Right cardiac atrium (tissue), 5 donors: ENCODE measurements at places on chromosomes 1 and 21. TPM values are rescaled to one million over a fixed set of nuclear protein-coding genes. Genes with fewer than 3 reads are reported as not detected.
A peak's percentile ranks its signal among the peaks of the same experiment; 100 is the strongest.

DNA sequence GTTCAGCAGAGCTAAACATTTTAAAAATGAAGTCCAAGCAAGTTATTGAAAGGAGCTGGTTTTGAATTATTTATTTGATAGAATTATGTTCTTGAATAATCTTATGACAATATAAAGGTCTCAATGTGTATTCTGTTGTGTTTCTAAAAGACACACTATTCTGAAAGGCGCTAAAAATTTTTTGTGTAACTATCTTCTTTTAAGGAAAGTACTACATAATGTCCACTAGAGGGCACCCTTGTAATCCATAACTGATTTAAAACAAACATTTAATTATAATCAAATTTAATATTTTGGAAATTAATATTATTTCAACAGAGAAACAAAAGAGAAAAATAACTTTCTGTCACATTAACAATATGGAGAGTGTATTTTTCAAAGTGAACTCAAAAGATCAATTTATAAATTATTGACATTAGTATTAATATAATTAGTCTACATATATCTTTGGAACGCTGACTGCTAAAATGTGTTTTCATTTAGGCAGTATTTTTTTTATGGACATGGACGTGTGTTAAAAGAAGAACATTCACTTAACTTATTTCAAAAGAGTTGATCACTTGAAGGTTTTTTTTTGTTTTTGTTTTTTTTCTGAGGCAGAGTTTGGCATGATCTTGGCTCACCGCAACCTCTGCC, 248.4 kb downstream of the DENND1B start:
- DNase-seq: no peak

- no peak for DNase-seq
These were observed 129.0 kb downstream of the DMRTB1 start for GRCh38 chr1:53588053-53588779.

DNA sequence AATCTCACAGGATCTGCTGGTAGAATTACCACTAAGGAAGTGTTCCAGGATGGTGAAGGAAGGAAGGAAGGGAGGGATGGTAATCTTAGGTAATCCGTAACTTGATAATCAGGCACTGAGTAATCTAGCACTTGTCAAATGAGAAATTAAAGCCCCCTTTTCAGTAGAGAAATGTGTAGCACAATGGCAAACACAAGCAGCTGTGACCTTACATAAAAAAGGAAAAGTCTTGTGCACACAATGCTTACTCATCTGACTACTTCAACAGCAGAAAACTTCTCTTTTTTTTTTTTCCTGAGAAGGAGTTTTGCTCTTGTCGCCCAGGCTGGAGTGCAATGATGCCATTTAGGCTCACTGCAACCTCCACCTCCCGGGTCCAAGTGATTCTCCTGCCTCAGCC, 6.1 kb downstream of the NUP210L start:
- no peak for DNase-seq

GRCh38 chr1:243597383-243597782, 252.7 kb downstream of the AKT3 start:
- DNase-seq: no peak

GRCh38 chr1:115088115-115088778, 1.1 kb downstream of the TSPAN2 start:
- no peak for DNase-seq

- no peak for DNase-seq
These were observed 52.7 kb downstream of the TGFB2 start for GRCh38 chr1:218397752-218398339.

GRCh38 chr1:158978730-158979129, 31.0 kb upstream of the IFI16 start:
- no peak for DNase-seq

DNA sequence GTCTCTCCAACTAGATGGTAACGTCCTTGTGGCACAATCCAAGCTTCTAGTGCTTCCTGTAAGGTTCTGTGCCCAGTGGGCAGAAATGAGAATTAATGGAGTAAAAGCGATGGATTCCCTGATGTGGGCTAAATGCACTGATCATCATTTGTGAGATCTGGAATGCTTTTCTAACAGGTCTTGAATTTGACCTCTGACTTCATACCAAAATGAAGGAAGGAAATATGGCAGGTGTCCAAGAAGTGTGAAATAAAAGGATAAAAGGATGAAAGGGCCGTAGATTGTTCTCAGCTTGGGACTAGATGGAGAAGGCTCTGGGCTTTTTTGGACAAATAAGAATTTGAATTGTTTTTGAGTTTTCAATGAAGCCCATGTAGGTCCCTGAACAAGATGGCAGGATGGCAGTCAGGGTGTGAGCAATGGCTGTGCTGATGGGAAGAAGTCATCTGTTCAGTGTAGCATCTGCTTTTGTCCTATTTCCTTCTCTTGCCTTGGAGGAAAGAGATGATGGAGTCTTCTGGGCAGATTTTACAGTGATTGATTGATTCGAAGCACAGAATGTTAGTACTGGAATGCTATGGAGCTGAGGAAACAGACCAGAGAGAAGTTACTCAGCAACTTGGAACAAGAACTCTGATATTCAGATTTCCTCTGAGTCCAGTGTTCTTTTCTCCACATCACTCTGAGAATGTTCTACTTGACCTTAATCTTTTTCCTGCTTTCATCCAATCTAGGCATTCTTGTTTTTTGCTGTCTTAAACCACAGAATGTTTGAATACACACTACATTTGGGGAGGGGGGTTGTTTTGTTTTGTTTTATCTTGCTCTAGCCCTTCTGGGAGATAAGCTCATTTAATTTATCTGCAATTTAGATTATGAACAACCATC, 286.0 kb downstream of the HLX start:
- no peak for DNase-seq

GRCh38 chr1:154469844-154470560, 32.0 kb upstream of the TDRD10 start:
- DNase-seq: peak; percentile 33

GRCh38 chr21:43727519-43728153, 8.7 kb downstream of the PDXK start:
- DNase-seq: peak; percentile 77

GRCh38 chr1:164755690-164756089, 196.7 kb downstream of the PBX1 start:
- no peak for DNase-seq

- no peak for DNase-seq
These were observed 15.4 kb downstream of the ZNHIT6 start for GRCh38 chr1:85692730-85693314.

GRCh38 chr1:200558866-200559459, 61.6 kb downstream of the KIF14 start:
- no peak for DNase-seq

GRCh38 chr21:28256420-28256831, 736.3 kb downstream of the LTN1 start:
- DNase-seq: no peak

- no peak for DNase-seq
These were observed 837.6 kb upstream of the ADAMTS5 start for GRCh38 chr21:27804515-27804914.

DNA sequence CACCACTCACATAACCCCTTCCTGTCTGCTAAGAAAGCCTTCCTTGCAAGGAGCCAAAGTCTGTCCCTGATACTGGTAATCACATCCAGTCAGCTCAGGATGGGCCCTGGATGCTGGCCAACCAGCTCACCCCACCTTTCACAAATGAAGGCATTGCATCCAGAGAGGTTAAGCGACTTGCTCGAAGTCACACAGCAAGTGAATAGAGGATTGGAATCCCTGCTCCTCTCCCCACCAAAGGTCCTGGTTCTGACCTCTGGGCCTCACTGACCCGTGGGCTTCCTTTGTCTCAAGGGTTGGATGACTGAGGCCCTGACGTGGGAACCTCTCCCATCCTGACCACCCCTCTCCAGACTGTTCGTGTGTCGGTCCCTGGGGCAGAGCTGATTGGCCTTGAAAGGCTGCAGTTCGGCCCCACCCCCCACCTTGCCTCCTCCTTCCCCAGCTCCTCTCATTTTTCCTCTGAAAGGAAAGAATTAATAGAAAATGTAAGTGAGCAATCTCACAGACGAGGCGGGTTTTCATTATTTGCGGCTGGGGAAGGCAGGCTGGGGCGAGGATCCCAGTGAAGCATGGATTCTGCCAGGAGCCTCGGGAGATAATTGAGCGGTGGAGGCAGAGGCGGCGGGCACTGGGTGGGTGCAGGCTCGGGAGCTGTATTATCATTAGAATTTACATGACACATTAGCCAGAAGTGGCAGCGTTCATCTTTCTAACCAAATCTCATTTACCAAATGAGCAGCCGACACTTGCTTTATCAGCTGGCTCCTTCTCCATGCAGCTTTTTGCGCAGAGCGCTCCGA, 101.5 kb upstream of the CSF3R start:
- DNase-seq: no peak

- no peak for DNase-seq
These were observed 412.4 kb downstream of the DISC1 start for GRCh38 chr1:232038706-232039677.

GRCh38 chr1:227996187-227996950, 10.4 kb upstream of the WNT3A start:
- no peak for DNase-seq

DNA sequence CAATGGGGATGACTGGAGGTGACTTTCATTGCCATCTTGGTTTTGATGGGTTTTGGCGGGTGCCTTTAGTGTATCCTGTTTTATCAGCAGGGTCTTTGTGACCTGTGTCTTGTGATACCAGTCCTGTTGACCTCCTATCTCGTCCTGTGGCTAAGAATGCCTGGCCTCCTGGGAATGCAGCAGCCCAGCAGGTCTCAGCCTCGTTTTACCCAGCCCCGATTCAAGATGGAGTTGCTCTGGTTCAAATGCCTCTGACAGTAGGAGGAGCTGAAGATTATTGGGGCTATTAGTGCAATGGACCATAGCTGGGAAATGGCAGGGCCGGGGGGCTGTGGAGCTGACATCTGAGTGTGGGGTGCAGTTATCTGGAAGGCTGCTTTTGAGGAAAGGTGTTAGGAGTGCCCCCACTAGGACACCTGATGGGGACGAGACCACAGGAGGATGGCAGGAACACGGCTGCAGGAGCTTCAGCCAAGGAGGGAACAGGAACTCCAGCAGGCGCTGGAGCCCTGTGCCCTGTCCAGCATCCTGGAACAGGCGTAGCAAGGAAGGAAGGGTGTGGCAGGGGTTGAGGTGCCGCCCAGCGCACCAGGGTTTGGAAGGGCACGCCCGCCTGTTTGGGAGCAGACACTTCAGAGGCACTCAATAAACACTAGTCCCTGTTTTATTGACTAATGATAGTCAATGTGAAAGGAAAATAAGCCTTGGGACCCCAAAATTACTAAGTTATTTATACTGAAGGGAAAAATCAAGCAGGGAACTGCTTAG, 15.3 kb upstream of the AGPAT3 start:
- peak; percentile 69 for DNase-seq

DNA sequence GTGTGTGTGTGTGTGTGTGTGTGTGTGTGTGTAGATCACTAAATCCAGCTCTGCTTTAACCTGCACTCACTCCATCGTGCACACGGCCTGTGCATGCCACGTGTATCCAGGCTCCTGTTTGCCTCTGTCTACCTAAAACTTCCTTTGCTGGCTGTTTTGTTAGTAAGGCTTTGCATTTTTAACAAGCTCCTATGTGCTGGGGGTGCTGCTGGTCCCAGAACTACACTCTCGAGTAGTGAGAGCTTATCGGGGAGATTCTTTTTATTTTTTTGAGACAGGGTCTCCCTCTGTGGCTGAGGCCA, 596 bp upstream of the TCEA3 start:
- no peak for DNase-seq

DNA sequence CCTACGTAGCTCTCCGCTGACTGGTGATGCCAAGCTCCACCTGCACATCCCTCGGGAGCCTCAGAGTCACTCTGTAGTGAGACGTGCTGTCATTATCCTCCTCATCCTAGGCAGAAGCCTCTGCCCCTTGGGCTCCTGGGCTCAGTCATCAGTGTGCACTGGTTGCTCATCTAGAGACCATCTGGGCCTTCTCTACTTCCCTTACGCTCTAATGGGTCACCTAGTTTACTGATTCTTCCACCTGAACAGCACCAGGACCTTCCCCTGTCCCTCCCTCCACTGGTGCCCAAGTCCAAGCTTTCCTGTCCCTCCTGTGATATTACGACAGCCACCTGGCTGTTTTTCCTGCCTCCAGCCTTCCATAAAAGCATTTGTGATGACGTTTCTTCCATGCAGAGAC, 136.1 kb upstream of the ERRFI1 start:
- no peak for DNase-seq

DNA sequence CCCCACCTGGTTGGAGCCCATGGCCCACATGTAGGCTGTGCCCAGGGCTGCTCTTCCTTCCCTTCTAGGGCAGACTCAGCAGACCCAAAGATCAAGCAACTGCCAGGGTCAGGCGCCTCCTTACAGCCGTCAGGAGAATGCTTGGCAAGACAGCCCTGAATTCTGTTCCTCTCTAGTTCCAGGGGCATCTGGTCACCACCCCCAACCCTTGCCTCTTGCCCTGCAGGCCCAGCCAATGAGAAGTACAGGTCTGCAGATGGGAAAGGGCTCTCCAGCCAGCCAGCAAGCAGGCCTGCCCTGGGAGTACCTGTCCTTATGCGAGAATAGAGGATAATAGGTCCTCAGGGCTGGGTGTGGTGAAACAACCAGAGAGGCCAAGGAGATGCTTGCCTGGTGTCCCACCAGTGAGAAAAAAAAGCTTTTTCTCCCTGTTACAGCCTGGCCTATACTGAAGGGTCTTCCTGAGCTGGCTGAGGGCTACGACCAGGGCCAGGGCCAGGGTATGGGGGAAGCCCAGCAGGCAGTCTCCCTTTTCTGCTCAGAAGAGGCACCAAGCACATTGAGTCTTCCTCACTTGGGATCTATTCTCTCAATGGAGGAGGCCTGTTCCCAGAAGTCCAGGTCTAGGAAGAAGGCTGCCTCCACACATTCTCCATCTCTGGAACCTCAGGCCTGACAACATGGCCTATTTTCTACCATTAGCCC, 31.4 kb downstream of the NAV1 start:
- DNase-seq: no peak

DNA sequence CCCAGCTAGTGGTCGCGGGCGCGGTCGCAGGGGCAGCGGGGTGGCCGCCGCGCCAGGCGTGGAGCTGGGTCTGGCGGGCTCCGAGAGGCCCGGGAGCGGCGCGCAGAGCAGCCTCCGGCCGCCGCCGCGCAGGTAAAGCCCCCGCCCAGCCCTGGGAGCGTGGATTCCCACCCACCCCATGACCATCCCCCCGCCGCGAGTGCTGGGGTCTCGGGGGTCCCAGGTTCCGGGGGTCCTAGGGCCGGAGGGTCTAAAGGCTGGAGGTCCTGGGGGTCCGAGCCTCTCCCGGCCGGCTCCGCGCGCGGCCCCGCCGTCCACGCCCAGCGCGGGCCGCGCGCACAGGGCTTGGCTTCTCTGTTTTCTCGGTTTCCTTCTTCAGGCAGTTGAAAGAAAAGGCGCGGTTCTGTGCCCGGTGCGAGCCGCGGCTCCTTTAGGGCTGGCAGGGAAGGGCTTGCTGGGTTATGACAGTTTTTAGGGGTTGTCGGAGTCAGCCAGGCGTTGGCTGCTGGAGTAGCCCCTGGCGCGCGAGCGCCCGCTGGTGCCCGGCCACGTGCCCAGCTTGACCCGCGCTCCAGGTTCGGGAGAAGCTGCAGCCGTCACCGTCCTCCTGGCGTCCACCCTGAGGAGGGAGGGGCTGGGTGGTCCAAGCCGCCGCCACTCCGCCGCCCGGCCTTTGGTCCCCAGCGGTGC, 359 bp downstream of the LRRC3 start:
- peak; percentile 82 for DNase-seq

- no peak for DNase-seq
These were observed 4.0 kb downstream of the KLHDC7A start for GRCh38 chr1:18484721-18485120.

The FAM72A gene
- 1.0 TPM for total RNA-seq

The GPA33 gene
- 0.31 TPM for total RNA-seq

The OR2T29 gene
- total RNA-seq: not detected

The MTARC1 gene
- total RNA-seq: 10.9 TPM

The GLMP gene
- total RNA-seq: 27.1 TPM

The SORT1 gene
- total RNA-seq: 123 TPM

The TOR1AIP1 gene
- total RNA-seq: 65.0 TPM

The FCRL5 gene
- 0.32 TPM for total RNA-seq

The ZNF496 gene
- 19.5 TPM for total RNA-seq

The RAB3GAP2 gene
- 23.3 TPM for total RNA-seq

The AMY1C gene
- total RNA-seq: not detected
